Activated B cell treated with CpG ODN at 0.5 μM for 24 hours (primary cell): ENCODE measurements at places on chromosomes 1 and 21. TPM values are rescaled to one million over a fixed set of nuclear protein-coding genes. Genes with fewer than 3 reads are reported as not detected.

- DNase-seq, result no peak
These were observed at the start of gene KIAA1614 for GRCh38 chr1:180912801-180913565. Gene KIAA1614 (plus strand): TSS chr1:180912897. CDS start chr1:180913244, 347 bp downstream.

GRCh38 chr1:62286786-62287224, 32.4 kb downstream of the KANK4 start:
- DNase-seq, result no peak

DNA sequence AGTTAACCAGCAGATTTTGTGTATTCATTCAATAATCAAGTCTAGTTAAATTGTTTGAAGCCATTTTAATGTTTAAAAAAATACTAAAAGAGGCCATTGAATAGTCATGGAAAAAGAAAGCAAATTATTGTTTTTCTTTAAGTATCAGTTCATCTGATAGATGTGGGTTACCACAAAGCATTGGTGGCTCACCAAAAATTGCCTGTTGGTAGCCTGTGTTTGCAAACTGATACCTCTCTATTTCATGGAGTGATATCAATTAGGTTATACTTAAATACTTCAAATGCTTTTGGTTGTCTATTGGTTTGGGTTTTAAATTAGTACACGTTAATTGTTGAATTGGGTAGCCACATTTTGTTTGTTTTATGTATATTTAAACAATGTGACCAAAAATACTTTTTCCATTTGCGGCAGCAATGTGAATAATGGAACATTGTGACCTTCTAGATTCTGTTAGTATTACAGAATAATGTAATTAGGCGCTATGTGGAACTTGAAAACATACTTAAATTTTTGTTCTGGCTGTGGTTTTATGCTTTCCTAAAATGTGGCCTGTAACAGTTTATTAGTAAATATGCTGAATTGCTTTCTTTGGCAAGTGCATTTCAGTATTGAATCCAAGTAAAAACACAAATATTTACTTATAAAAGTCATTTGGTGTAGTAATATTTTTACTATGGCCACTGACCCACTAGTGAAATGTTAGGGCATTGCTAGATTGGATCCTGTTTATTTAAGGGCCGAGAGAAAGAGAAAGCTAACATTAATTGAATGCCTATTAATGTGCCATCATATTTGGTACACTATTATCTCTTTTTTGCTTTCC, 37.1 kb upstream of the NBL1 start:
- no peak for DNase-seq

GRCh38 chr1:165883056-165883455, 55.6 kb downstream of the UCK2 start:
- DNase-seq, result no peak

Gene SPRR2B
- total RNA-seq, result not detected in 2 replicates

Gene LAMB3
- 0.35 TPM in 1 of 2 replicates, not detected in the other for total RNA-seq

Gene WNT2B
- 1.0 and 1.4 TPM in 2 replicates for total RNA-seq

DNA sequence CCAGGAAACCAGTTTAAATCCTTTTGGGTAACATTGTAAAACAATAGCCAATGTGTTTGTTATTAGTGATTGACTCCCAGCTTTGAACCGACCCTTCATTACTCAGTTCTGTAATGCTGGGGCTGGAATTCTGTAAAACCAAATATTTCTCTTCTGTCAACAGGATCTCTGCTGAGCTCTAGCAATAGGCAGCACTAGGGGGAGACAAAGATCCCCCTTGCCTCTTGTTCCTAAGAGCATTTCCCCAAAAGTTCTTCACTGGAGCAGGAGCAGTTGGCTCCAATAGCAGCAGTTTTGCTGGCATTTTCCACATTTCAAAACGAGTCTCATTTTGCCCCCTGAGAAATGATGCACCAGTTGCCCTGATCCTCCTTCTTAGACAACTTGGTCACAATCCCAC, 1671.1 kb downstream of the MRPL39 start:
- no peak for DNase-seq

DNA sequence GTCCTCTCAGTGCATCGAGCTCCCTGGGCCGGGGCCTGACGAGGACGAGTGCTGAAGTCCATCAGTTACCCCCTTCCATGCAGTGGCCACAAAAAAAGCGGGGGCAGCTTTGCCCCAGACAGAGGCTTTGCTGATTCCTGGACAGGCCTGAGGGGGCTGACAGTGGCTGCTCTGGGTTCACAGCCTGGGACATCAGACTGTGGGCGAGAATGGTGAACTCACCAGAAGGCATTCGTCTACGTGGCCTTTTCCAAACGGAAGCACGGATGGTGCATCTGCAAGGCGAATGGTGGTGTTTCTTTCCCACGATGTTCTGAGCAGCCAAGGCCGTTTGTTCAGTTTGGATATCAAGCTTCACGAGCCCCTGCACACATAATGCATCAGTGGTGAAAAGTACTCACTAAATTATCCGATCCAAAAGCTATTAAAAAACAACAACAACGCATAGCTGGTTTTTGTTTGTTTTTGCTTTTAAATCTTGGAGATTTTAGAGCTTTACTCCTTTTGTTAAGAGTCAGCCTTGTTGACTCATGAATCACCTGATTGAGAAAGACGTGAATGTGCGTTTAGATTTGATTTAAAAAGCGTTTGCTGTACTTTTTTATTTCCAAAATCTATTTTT, 6.3 kb upstream of the ZBTB21 start:
- DNase-seq, result no peak

Gene DIO1
- not detected in 2 replicates for total RNA-seq

Gene RGS1
- 52.9 and 56.8 TPM in 2 replicates for total RNA-seq

Gene LELP1
- not detected in 2 replicates for total RNA-seq

- DNase-seq, result no peak
These were observed 1556.6 kb downstream of the NCAM2 start for GRCh38 chr21:22554690-22555316.

GRCh38 chr1:205376739-205377138, 20.0 kb upstream of the KLHDC8A start:
- no peak for DNase-seq

GRCh38 chr1:38297246-38297645, 250.7 kb upstream of the POU3F1 start:
- DNase-seq, result no peak

GRCh38 chr1:241810769-241811405, 37.1 kb upstream of the EXO1 start:
- no peak for DNase-seq

Gene ILDR2
- total RNA-seq, result 1.00 and 1.2 TPM in 2 replicates

Gene SH2D5
- total RNA-seq, result 0.69 and 0.89 TPM in 2 replicates

GRCh38 chr1:212512816-212513559, 80.3 kb downstream of the NENF start:
- DNase-seq, result no peak

DNA sequence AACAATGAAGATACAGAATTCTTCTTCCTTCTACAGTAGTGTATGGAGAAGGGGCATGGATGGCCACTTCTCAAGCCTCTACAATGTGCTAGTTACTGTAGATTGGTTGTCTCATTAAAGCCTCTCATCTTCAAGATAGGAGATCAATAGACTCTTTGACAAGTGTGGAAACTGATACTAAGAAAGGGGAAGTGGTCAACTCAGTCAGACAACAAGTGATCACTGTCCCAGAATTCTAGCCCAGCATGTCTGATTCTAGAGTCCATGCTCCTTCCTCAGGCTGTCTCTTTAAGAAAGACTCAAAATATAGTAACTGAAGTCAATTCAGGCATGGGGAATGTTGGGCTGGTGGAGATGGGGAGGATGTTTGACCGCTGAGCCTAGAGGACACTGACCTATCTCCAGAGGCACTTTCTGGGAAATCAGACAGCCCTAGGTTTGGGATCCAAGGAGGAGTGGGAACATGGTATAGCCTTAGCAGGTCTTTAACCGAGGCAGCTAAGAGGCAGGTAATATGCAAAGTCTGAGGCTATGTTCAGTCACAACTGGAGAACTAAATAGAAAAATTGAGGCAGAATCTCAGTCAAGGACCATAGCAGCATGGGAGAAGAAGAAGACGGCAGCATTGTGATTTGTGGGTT, 39.3 kb upstream of the EYA3 start:
- no peak for DNase-seq

GRCh38 chr1:54850737-54851136, 36.3 kb downstream of the DHCR24 start:
- DNase-seq, result no peak

GRCh38 chr1:32309960-32310359, 18.1 kb downstream of the HDAC1 start:
- no peak for DNase-seq

DNA sequence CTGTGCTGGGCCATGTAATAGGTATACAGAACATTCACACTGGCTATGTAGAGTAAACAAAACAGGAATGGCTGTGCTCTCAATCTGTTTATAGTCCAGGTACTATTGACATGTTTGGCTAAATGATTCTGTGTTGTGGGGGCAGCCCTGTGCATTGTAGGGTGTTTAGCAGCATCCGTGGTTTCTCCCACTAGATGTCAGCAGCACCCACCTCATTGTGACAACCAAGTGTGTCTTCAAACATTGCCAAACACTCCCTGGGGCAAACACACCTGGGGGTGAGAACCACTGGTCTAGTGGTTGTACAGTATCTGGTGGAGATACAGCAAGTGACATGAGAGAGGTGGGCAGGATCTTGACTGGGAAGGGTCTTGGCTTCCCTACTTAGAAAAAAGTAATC, 80.4 kb upstream of the SPATA6 start:
- no peak for DNase-seq

- no peak for DNase-seq
These were observed 740.5 kb upstream of the B3GALT2 start for GRCh38 chr1:193926956-193927355.

Gene PRKCZ
- 20.5 and 28.5 TPM in 2 replicates for total RNA-seq

GRCh38 chr1:185566995-185567394, 167.2 kb upstream of the HMCN1 start:
- DNase-seq, result no peak

DNA sequence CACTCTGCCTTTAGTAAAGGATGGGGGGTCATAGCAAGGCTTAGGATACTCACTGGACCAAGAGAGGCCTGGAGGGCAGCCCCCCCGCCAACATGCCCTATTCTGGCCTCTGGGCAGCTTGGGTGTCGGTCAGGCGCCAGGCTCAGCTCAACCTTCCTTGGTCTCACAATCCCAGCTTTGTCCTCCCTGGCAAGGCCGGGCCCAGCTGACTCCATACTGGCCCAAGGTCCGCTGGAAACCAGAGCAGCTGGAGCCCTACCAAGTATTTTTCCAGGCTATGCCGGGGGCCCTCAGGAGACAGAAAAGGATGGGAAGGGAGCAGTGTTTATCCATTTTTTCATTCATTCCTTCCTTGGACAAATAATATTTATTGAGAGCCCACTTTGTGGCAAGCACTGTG, 6.2 kb downstream of the FBXO2 start:
- DNase-seq, result no peak

DNA sequence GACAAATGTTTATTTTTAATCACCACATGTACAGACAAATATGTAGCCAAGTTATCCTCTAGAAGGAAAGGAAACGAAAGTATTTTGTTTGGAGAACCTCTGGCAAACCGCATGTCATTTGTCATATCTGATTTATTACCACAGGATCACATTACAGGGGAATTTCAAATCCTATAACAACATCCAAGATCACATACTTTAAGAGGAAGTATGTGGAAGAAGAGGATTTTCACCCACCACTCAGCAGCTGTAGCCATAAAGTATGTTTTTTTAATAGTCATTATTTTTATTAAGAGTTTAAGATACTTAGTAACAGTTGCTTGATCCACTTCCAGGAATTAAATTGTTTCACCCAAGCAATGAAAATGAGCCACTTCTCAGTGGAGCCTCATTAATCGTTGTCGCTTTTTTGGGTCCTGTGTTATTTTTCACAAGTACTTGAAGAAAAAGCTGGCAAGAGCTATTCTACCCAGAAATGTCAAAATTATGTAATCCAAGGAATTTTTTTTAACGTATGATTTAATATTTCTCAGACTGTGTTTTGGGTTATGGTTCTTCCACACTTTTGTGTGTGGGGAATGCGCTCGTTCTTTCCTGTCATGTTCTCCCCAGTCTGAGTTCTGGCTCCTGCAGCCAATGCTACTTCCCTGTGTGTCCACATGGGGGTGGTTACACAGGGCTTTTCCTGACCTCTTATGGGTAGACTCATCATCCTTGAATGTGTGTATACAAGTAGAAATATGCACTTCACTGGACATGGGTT, 6.9 kb downstream of the SERTAD4 start:
- DNase-seq, result no peak

DNA sequence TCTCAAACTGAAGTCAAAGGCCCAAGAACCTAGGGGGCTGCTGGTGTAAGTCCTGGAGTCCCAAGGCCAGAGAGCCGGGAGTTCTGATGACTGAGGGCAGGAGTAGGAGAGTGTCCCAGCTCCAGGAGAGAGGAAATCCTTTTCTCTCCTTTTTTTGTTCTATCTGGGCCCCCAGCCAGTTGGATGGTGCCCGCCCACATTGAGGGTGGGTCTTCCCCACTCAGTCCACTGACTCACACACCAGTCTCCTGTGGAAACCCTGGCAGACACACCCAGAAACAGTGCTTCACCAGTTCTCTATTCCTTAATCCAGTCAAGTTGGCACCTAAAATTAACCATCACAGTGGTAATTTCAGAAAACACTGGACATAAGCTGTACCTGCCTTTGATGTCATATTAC, 12.7 kb upstream of the WDR26 start:
- no peak for DNase-seq

- no peak for DNase-seq
These were observed 62.7 kb downstream of the CAPN2 start for GRCh38 chr1:223775054-223775453.

DNA sequence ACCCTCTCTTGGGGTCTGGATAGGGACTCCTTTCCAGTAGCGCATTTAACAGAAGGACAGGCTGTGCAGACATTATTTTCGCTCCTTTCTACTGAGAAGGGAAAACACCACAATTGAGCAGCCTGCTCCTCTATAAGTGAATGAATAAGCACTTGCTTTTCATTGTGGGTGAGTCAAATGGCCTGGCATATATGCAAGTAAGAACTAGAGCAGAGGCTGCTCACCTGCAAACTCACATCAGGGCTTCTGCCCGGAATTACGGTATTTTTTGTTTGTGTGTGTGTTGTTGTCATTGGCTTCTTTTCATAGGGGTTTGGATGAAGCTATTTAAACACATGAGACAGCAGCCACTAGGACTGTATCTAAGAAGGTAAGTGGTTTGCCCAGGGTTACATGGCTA, 200.1 kb upstream of the CAMK1G start:
- DNase-seq, result no peak
